ENCODE measurements at places on chromosomes 7 and 10.

DNA sequence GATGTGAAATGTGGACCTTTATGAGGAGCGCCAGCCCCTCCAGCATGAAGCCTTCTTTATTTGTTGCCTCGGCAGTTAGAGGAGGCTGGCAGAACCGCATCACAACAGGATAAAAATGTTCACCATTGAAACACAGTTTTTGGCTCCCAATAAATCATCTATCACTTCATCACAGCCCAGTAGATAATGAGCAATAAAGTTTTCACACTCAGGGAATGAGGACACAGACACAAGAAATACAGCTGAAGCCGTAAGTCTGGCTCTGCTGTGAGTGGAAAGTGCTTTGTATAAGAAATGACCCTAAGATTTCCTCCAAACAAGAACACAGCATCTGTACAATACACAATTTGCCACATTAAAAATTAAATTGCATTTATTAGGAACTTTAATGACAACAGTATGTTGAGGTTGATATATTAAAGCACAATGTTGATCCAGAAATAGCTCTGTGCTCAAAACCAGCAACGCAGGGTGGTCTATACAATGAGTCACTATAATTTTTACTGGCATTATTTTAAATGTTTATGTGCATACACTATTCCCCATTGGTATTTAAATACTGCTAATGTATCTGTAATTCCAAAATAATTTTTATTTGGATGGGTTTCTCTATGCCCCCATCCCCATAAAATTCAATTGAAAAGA, 301.8 kb upstream of the MGMT start:
- DNase-seq, result no peak

GRCh38 chr10:113693348-113693747, 13.6 kb downstream of the CASP7 start:
- no peak for DNase-seq

DNA sequence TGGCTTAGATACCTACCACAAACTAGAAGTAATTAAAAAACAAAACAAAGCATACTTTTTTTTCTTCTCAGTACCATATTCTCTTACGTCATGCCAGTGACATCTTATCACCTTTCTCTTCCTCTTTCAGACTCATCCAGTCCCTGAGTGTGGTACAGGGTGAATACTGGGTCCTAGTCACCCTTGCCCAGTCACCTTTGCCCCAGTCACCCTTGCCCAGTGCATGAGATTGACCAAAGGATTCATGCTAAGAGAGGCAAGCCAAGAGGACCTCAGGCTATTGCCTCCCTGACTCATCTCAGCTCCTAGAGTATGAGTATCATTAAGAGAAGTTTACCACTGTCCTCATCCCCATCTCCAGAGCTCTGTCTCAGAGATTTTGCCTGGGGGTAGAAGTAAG, 10.0 kb upstream of the TSPAN12 start:
- DNase-seq, result no peak

DNA sequence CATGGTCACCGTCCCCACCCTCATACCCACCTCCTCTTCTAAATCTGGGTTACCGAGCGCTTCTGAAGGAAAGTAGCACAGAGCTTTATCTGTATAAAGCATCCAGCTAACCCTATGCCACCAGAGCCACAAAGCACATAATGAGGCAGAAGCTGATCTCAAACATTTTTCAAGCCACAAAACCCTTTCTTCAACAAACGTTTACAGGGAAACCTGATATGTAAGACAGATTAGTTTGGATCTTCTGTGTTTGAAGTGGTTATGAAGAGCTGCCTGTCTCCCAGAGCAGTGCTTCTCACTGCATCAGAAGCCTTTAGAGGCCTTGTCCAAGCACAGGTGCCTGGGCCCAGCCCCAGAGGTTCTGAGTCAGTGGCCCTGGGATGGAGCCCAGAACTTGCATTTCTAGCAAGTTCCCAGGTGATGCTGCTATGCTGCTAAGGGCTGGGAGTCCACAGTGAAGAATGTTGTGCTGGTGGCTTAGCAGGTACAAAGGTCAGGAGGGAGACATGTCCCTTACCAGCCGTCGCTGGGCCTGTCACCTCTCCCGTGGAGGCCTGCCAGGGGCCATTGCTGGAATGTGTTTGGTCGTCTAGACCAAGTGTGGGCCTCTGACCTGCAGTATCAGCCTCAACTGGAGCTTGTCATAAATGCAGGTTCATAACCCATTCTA, 90.4 kb downstream of the TAF3 start:
- DNase-seq, result no peak

Measured in stimulated activated CD4-positive, alpha-beta T cell treated with anti-CD3 and anti-CD28 coated beads, Interleukin-1b, Interleukin-23, amount 100 ng/mL, for 48 hours (primary cell).